Aorta (tissue), 5 donors: ENCODE measurements at places on chromosomes 6 and 20. TPM values are rescaled to one million over a fixed set of nuclear protein-coding genes. Genes with fewer than 3 reads are reported as not detected.

DNA sequence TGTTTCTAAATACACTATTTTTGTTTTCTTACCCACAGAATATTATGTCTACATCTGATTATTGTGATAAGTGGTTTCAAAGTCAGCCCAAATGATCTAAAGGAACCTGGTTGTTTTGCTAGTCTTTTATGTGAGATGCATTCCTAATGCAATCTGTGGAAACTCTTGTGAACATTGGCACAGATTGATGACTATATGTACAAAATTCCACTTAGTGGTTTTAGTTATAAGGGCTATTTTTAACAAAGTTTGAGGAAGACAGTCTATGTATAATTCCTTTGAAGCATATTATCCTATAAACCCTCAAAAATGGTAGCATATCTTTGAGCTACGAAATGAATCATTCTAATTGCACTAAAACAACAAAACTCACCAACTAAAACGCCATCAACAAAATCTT, 140.9 kb downstream of the GRIK2 start:
- no peak overlapping the region for H3K4me3 ChIP-seq
- H3K36me3 ChIP-seq, result no peaks in the 10 kb centered on the region
- H3K4me1 ChIP-seq, result no peaks in the 10 kb centered on the region
- H3K27me3 ChIP-seq, result no peaks in the 10 kb centered on the region
- DNase-seq, result no peak

Gene MAS1
- total RNA-seq, result not detected

GRCh38 chr20:59836767-59837166, 96.7 kb downstream of the SYCP2 start:
- H3K4me3 ChIP-seq, result no peak overlapping the region
- no peak overlapping the region for H3K27ac ChIP-seq
- DNase-seq, result no peak
- no peaks in the 10 kb centered on the region for H3K36me3 ChIP-seq
- H3K27me3 ChIP-seq, result no peaks in the 10 kb centered on the region

- no peak overlapping the region for H3K27ac ChIP-seq
- H3K4me3 ChIP-seq, result no peak overlapping the region
- no peaks in the 10 kb centered on the region for H3K36me3 ChIP-seq
- no peaks in the 10 kb centered on the region for H3K4me1 ChIP-seq
Measured at GRCh38 chr6:167717455-167717854, 109.3 kb upstream of the AFDN start.

DNA sequence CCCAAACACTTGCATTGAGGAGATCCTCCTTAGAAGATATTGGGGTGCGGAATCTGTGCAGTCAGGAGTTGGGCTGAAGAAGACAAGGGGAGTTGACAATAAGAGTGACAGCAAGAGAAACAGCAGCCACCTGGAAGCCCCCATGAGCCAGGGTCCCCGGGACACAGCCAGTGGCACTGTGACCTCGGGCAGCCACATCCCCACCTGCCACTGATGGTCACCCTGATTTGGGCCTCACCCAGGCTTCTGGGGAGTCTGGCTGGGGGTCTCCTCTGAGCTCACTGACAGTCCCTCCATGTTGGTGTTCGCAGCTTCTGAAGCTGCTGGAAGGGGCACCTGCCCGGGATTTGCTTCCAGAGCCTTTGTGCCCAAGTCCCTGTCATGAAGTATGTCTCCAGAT, 123.5 kb downstream of the TTLL2 start:
- H3K27me3 ChIP-seq, result no peaks in the 10 kb centered on the region
- no peak overlapping the region for H3K4me3 ChIP-seq
- no peak for DNase-seq
- H3K4me1 ChIP-seq, result no peaks in the 10 kb centered on the region

DNA sequence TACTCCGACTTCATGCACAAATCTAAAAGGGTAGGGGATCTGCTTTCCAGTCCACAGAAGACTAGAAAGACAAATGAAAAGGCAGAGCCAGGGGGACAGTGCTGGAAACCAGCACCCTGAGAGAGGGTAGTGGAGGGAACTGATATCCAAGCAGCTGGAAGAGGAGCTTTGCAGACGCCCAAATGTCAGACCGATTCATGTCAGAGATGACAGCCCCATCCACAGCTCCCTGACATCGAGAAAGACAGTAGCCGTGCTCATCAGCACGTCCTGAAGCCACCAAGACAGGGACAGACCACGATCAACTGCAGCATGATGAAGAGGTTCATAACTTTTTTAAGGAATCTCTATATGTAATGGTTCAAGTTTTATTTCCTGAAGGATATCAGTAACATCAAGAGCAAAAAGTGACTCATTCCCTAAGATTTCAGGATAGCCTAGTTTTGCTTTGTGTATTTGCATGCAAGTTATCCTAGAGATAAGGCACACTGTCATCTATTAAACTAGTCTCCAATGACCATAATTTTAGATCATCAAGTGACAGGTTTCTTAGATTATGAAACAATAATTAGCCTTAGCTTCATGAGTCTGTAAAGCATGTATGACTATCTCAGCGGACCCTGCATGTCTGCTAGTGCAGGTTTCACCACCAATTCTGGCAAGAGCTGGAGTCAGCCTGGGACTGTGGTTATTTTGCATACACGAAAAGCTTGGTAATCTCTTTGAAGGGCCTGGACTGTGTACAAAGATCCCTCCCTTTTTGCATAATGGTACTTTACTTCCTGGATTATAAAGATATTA, 43.0 kb downstream of the PRDM1 start:
- no peak for DNase-seq
- no peak overlapping the region for H3K27ac ChIP-seq
- no peaks in the 10 kb centered on the region for H3K36me3 ChIP-seq
- H3K4me1 ChIP-seq, result no peaks in the 10 kb centered on the region
- no peak overlapping the region for H3K4me3 ChIP-seq
- H3K27me3 ChIP-seq, result no peaks in the 10 kb centered on the region

DNA sequence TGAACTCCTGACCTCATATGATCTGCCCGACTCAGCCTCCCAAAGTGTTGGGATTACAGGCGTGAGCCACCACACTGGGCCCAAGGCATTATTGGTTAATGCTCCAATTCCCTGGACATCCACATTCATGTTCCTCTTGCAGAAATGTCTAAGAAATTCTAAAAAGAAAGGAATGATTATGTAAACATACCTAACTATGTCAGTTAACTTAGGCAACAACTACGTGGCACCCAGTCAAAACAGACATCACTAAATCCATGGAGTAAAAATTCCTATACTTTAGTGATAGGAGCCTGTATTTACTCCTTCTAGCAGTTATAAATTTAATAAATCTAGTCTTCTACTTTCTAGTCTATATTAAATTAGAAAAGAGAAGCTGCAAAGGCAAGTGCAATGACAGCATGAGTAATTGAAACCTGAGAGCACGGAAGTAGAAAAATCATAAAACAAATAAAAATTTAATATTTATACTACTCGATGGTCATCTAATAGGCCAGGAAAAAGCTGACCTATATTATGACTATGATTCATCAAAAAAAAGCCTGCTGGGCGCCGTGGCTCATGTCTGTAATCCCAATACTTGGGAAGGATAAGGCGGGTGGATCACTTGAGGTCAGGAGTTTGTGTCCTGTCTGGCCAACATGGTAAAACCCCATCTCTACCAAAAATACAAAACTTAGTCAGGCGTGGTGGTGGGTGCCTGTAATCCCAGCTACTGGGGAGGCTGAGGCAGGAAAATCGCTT, 4.2 kb downstream of the AHI1 start:
- DNase-seq, result no peak
- peaks cover 2% of the 10 kb centered on the region for H3K36me3 ChIP-seq
- no peak overlapping the region for H3K4me3 ChIP-seq
- no peaks in the 10 kb centered on the region for H3K27me3 ChIP-seq
- no peak overlapping the region for H3K27ac ChIP-seq

- H3K36me3 ChIP-seq, result no peaks in the 10 kb centered on the region
- H3K4me3 ChIP-seq, result no peak overlapping the region
- no peak for DNase-seq
Measured at GRCh38 chr6:106101466-106101865, 15.3 kb downstream of the PRDM1 start.

Gene GPR63
- 1.4 TPM for total RNA-seq

GRCh38 chr6:25387911-25388310, 108.7 kb downstream of the CARMIL1 start:
- H3K27me3 ChIP-seq, result no peaks in the 10 kb centered on the region
- H3K4me1 ChIP-seq, result peaks cover 6% of the 10 kb centered on the region
- no peak overlapping the region for H3K27ac ChIP-seq
- H3K36me3 ChIP-seq, result no peaks in the 10 kb centered on the region
- DNase-seq, result no peak

Gene WFDC12
- total RNA-seq, result not detected

- H3K4me1 ChIP-seq, result no peaks in the 10 kb centered on the region
- H3K27ac ChIP-seq, result no peak overlapping the region
- H3K36me3 ChIP-seq, result no peaks in the 10 kb centered on the region
- no peak for DNase-seq
- no peaks in the 10 kb centered on the region for H3K27me3 ChIP-seq
Measured at GRCh38 chr6:98724537-98724936, 109.8 kb upstream of the POU3F2 start.

Gene HUS1B
- total RNA-seq, result 2.4 TPM

Gene SLC12A5
- total RNA-seq, result 0.94 TPM

GRCh38 chr6:12328701-12329100, 38.5 kb downstream of the EDN1 start:
- H3K36me3 ChIP-seq, result no peaks in the 10 kb centered on the region
- peaks cover 4% of the 10 kb centered on the region for H3K4me1 ChIP-seq
- no peaks in the 10 kb centered on the region for H3K27me3 ChIP-seq
- H3K4me3 ChIP-seq, result no peak overlapping the region
- DNase-seq, result no peak

DNA sequence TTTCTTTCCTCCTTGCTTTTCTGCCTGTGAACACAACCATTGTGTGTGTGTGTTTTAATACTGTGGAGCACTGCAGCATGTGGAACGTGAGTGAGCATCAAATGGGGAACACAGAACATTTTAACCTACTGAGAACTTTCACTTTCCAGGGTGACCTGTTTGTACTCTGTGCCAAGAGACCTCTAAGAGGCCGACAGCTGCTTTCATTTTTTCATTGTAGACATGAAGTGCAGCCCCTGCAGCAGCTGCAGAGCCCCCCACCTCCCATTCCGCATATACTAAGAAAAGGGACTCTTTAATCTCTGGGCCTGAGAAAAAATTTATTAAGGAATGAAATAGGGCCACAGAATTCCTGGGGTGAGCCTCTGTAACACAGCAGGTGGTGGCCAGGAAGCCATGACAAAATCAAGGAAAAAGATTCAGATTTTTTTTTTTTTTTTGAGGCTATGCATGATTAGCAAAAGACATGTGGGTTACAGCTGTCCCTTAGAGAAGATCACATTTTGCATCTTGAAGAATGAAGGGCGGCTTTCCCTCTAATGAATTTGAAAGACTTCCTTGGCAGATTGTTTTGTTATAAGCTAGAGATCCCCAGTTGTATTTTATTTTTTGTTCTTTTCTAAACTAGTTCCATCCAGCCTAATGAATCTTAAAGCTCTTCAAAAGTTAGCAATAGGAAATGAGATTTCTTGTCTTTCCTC, 503.4 kb downstream of the CD109 start:
- H3K4me1 ChIP-seq, result no peaks in the 10 kb centered on the region
- H3K4me3 ChIP-seq, result no peak overlapping the region
- no peak overlapping the region for H3K27ac ChIP-seq
- no peaks in the 10 kb centered on the region for H3K36me3 ChIP-seq
- no peak for DNase-seq

Gene AIF1
- total RNA-seq, result 68.3 TPM

DNA sequence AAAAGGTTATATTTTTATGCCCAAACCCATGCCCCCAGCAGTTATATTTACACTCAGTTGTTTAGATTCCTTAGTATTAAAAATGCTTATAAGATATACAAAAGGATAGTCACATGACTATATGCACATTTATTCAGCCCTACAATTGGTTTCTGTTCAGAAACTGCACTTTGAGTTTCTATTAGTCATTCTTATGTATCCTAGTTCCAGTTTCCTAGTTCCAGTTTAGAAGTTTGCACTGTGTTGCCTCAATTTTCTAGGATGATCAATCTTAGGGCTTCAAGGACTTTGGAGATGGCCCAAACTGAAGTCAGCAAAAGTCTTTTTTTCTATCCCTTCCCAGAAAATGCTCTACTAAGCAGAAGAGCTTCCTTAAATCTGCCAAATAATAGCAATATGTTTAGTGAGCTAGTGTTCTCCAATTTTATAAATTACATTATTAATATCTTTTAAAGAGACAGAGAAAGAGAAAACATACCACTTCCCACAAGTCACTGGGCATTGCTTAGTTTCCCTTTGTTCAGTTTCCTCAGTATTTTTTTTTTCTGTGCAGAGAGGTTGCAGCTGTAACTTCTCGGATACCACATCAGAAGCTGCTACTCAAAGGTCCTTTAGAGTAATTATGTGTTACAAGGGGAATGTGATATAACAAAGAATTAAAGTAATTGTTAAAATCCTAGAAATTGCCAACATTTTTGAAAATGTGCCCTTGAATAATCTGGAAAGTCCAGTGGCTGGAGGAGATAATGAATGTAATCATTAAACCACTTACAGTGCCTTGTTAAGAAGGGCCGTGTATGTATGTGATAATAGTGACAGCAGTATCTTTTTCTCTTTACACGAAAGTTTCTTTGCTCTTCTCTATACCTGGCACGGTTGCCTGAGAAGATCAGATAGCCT, 138.8 kb downstream of the KHDRBS2 start:
- no peak overlapping the region for H3K27ac ChIP-seq
- no peaks in the 10 kb centered on the region for H3K27me3 ChIP-seq
- no peaks in the 10 kb centered on the region for H3K4me1 ChIP-seq
- DNase-seq, result no peak

DNA sequence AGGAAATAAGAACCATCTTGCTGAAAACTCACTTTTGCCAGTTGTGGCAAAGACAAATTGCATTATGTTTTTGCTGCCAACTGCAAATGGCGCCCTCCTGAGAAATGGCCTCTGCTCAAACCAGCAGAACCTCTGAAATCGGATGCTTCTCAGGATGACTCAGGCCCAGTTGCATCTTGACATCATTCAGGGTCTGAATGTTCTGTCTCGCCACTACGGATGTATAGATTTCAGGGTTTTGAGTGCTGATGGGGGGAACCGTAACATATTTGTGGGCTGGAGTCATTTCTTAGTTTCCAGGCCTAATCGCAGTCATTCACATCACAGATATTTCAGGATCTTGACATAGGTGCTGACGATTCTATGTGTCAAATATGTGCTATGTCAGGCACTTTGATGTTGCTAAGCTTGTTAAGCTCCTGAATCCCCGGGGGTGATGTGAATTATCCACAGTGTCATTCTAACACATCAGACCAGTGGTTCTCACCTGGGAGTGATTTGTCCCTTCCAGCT, 207.1 kb downstream of the NFATC2 start:
- H3K27me3 ChIP-seq, result no peaks in the 10 kb centered on the region
- H3K36me3 ChIP-seq, result no peaks in the 10 kb centered on the region
- H3K4me3 ChIP-seq, result no peak overlapping the region
- no peak overlapping the region for H3K27ac ChIP-seq

GRCh38 chr20:36950414-36951197, 902 bp downstream of the SAMHD1 start:
- no peaks in the 10 kb centered on the region for H3K36me3 ChIP-seq
- peak overlapping the region; percentile 71 for H3K4me3 ChIP-seq
- no peaks in the 10 kb centered on the region for H3K27me3 ChIP-seq
- peak; percentile 79 for DNase-seq

DNA sequence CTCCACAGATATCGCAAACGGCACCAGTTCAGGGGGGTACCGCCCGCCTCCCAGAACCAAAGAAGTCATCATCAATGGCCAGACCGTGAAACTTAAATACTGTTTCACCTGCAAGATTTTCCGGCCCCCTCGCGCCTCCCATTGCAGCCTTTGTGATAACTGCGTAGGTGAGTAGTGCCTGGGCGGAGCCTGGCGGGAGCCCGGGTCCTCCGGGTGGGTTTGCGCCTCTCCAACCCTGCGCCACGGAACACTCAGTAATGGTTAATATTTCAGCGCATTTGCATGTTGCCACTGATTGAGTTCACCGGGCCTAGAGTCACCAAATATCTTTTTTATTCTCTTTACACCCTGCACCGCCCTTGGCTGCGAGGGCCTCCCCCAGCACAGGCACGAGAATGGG, 212.0 kb downstream of the ZDHHC14 start:
- DNase-seq, result no peak
- H3K4me1 ChIP-seq, result no peaks in the 10 kb centered on the region
- H3K36me3 ChIP-seq, result no peaks in the 10 kb centered on the region
- no peak overlapping the region for H3K27ac ChIP-seq
- no peak overlapping the region for H3K4me3 ChIP-seq
